AG04449 (cell line): ENCODE measurements at places on chromosomes 4 and X.

GRCh38 chrX:104085919-104086318, 9.9 kb upstream of the TMSB15C start:
- DNase-seq, result no peak

DNA sequence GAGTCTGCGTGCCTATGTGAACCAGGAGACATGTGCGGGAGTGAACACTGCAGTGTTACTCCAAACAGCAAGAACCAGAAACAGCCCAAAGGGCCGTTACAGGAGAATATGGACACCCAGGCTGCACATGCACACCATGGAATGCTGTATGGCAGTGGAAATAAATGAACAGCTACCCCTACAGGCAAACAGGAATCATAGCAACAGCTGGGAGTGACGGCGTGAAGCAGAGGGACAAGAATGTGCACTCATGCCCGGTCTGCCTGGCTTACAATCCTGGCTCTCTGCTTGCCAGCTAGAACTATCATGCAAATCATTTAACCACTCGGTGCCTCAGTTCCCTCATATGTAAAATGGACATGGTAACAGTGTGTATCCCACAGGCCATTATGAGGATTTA, 16.6 kb downstream of the GPKOW start:
- peak; percentile 4 for DNase-seq

- DNase-seq, result no peak
These were observed 179.5 kb upstream of the TBL1X start for GRCh38 chrX:9285342-9285771.

DNA sequence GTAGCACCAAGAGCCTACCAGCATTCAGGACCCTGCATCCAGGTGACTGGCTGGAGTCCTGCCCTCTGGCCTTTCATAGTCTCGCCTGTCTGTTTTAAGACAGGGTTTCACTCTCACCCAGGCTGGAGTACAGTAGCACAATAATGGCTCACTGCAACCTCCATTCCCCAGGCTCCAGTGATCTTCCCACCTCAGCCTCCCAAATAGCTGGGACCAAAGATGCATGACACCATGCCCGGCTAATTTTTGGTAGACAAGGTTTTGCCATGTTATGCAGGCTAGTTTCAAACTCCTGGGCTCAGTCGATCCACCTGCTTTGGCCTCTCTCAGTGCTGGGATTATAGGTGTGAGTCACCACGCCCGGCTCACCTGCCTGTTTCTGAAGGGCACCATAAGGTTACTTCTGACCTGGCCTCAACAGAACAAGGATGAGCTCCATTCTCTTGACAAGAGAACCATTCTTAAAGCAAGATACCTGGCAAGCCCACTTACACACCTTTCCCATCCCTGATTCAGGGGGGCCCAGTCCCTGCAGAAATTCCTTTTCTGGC, 6.7 kb downstream of the RPS4X start:
- DNase-seq, result no peak

DNA sequence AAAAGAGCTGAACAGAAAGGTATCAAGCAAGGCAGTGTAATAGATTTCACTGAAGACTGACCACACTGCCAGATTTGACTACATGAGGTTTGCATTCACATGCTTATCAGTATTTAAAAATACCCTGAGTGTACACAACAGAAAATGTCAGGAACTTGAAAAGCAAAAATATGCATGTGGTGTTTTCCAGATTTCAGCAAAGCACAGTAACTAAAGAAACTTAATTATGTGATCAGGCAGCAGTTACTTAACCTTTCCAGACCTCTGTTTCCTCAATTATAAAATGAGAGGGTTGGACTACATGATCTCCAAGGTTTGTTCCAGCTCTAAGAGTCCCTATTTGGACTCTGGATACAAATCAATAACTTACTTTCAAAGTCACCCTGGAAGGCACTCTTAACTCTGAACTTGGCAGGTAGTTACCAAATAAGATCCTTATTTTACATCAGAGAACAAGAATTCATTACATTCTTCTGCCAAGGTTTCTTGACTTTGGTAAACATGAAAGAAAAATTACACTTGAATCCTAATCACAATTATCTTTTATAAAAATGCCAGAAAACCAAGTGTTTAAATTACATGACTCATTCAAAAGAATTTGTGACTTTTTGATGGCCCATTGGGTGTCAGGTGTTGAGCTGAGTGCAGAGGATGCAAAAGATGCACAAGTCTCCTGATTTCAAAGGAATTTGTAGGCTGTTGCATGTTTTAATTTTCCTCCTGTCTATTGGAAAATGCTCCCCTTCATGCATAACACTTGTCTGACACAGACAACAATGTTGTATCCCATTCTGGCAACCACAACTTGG, 241.6 kb downstream of the MGST2 start:
- DNase-seq, result no peak

GRCh38 chrX:102341867-102342266, 94.9 kb downstream of the NXF2 start:
- DNase-seq, result no peak

DNA sequence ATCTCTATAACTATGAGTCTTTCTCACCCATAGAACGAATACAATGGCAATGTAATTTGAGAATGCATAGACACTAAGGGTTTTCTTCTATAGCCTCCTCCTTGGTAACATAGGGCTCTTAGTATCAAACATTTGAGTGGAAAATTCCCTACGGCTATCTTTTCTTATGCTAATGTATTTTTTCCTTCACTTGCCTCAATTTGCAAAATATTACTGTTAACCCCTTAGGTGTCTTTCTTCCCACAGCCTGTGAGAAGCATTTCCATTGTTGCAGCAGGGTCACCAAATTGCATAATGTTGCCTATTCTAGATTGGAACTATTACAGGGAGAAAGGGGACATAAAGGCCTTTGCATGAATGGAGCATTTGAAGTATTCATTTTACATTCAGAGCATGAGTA, 140.5 kb upstream of the RAPGEF2 start:
- no peak for DNase-seq
